Germinal center (tissue), 1 donor: ENCODE measurements at places on chromosomes 6 and 20.

GRCh38 chr6:167745670-167746389, 80.9 kb upstream of the AFDN start:
- no peak for DNase-seq

- no peak for DNase-seq
These were observed 773.6 kb upstream of the CHD6 start for GRCh38 chr20:42391807-42392206.

DNA sequence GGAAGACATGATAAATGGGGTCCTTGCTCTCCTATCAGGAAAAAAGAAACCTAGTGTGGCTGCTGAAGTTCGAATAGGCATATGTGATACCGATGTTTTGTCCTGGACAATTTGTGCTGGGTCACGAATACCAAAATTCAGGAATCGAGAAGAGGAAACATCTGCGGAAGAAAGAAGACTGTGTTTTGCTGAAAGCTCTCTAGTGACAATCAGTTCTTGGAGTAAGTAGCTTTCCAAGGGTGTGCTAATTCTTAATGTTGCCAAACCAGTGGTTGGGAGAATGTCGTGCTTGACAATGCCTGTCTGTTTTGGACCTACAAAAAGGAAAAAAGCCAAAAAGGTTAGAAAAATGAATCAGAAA, 956.1 kb downstream of the PHF3 start:
- DNase-seq, result no peak

DNA sequence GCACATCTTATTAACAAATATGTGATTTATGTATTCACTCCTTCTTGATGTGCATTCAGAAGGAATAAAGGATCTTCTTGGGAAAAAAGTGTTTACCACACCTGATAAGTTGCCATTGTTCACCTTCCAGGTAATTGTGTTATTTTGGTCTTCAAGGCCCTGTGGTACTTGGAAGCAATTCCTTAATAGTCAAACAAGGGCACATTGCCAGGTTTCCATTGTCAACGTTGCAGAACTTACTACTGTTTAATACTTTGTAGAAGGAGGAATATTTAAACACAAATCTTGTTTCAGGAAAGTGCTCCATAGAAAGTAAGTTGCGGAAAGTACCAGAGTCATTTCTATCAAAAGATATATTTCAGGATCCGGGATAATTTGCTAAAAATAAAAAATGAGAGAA, 129.5 kb upstream of the SGK1 start:
- DNase-seq, result no peak

DNA sequence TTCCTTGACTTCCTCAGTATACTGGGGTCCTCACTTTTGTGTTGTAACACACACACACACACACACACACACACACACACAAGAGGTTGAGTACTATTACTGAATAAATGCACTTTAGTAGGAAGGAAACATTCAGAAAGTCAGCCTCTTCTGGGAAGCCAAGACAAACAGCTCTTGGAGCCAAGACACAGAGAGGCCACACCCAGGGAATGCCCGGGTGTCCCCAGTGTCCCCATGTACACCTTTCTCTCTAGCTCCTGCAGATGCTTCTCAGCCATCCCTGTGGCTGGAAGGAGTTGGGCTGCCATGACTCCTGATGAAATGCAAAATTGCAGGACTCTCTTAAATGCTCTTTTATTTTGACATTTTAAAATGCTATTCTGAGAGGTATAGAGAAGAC, 70.5 kb downstream of the PPP1R14C start:
- DNase-seq, result no peak

DNA sequence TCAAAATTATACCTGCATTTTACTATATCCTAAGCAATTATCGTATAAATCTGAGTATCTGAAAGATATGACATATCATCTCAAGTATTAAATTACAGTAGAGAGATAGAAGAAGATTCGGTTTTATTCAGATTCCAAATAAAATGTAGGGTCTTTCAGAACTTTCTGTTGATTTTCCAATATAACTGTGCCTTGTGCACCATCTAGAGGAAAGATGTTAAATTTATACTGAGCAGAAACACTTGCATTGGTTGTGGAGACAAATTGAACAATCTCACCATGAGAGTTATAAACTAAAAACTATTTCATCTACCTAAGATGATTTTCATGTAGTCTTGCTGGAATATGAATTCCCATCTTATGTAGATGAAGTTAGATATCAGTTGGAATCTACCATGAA, 26.8 kb upstream of the HSF2 start:
- DNase-seq, result no peak

GRCh38 chr6:95578106-95578410, 723 bp downstream of the MANEA start:
- DNase-seq, result peak; percentile 5

DNA sequence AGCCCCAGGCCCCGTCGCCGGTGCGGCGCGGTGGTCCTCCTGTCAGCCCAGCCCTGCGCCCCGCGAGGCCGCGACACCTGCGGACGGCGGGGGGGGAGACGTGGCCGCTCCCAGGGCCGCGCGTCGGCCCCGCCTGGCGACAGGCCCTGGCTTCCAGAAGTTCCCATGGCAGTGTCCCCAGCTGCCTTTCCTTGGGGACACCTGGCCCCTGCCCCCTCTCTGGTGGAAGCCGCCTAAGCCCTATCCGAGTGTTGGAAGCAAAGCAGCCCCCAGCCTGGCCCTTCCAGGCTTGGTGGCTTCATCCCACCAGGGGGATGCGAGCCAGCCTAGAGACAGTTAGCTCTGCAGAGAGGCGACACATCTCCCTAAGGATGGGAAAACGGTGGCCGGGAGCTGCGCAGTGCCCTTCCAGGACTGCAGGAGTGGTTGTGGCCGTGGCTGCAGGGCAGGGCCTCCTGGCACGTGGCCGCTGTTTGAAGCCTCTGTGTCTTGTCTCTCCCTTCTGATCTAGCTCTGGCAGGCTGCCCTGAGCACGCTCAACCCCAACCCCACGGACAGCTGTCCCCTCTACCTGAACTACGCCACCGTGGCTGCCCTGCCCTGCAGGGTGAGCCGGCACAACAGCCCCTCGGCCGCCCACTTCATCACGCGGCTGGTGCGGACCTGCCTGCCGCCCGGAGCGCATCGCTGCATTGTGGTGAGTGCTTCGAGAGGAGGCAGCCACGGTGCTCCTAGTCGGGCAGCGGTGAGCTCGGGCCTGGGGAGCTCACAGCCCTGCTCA, 816 bp downstream of the NPEPL1 start:
- no peak for DNase-seq

GRCh38 chr6:71420095-71420692, 131.6 kb downstream of the OGFRL1 start:
- DNase-seq, result peak; percentile 25

- no peak for DNase-seq
These were observed 2.3 kb downstream of the RPS18 start for GRCh38 chr6:33273924-33274902.

- no peak for DNase-seq
These were observed 120.1 kb upstream of the HDDC2 start for GRCh38 chr6:125421836-125422235.

DNA sequence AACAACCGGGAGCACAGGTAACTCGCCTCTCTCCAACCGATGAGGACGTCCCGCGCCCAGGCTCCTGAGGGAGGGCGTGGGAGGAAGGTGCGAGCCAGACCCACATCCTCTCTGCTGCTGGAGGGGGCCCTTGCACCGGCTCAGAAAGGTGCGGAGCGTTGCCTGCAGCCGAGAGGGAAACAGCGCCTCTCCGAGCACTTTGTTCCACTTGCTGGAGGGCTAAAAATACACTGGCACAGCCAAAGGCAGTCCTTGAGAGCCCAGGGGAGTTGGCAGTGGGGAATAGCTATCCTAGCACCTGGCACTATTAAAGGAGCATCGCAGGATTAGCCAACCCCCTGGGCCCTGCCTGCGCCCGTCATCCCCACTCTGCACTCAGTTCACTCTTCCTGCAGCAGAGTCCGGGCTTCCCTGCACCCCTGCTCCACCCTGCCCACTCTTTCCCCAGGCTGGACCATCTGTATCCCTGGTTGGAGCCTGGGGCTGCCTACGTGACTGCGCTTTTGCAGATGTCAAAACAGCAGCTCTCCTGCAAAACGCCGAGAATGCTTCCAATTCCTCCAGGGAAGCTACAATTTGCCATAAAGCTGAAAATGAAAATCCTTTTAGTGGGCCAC, 108.9 kb downstream of the SNX5 start:
- no peak for DNase-seq

DNA sequence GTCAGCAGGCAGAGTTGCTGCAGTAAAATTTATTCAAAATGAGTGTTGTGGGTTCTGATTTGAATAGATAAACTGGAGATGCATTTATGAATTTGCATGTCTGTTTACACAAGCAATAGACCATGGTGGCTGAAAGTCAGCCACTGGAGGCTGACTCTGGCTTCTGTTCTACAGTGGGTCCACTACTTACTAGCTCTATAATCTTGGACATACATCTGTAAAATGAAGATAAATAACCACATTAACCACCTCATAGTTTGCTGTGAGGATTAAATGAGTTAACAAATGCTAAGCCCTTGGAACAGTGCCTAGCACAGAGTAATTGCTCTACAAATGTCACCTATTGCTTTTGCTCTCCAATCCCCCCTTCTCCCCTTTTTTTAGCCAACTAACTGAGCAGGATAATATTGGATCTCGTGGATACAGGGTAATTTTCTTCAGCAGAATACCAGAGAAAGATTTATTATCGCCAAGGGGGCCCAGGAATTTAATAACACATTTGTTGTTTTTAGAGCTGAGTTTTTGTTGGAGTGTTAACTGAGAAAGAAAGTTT, 1.4 kb upstream of the PM20D2 start:
- DNase-seq, result peak; percentile 51

- no peak for DNase-seq
These were observed 43.1 kb downstream of the TM9SF4 start for GRCh38 chr20:32152421-32153155.

- DNase-seq, result peak; percentile 36
These were observed 247.0 kb downstream of the ATXN1 start for GRCh38 chr6:16514249-16514648.

DNA sequence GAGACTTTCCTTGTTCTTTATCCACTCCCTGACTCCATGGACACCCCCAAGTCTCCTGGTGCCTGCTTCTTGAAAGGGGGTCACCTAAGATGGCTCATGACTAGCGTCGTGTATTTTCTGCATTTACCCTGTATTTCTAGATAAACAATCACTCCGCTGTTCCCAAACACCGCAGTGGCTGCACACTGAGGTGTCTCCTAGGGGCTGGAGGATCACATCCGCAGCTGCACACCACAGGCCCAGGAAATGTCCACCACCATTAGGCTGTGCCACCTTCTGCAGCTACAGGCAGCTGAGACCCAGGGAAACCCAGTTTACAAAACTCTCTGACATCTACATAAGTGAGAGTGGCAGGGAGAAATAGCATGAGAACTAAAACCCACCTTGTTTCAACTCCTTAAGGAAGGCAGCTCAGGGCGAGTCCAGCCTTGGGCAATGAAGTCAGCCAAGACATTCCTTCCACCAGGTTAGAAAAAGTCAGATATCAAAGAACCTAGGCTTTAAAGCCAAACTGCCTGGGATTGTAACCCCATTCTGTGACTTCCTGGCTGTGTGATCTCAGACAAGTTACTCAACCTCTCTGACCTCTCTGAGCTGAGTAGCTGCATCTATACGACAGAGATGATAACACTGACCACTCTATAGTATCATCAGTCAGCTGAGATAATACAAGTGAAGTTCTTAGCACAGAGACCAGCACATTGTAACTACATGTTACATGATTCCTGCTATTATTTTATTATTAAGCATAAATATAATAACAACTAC, 102.2 kb downstream of the SNX5 start:
- no peak for DNase-seq

- DNase-seq, result no peak
These were observed 170.0 kb upstream of the LAMA2 start for GRCh38 chr6:128712898-128713297.

- DNase-seq, result no peak
These were observed 113.2 kb downstream of the FNDC1 start for GRCh38 chr6:159282421-159282820.

DNA sequence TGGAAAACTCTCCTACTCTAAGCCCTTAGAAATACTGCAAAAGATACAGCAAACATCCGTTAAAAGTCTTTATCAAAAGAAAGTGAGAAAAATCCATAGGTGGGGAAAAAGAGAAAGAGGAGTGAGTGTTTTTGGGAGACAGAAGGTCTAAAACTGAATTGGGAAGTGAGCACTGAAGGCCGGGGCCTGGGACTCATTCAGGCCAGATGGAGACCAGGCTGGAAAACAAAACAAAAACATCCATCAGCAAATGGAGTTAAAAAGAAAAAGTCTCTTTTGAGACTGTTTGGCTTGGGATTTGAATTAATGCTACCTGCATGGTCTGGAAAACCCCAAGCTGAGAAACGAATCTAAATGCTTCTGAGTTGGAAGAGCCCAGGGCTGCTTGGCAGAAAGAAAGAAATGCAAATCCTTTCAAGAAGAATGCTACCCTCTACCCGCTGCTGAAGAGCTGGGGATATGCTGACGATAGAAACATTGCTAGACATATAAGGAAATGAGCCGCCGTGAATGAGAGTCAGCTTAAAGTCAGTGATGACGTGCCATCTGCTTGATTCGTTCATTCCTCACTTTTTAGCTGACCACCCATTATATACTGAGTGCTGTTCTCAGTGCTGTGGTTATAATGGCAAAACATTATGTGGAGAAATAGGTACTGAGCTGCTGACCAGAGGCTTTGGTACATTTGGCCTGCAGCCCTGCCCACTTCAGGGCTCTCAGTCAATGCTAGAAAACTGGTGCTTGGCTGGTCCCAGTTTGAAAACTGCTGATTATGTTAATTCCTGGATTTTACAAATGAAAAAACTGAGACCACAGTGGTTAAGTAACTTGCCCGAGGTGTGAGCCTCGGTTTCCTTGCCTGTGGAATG, 28.0 kb upstream of the TULP4 start:
- no peak for DNase-seq

DNA sequence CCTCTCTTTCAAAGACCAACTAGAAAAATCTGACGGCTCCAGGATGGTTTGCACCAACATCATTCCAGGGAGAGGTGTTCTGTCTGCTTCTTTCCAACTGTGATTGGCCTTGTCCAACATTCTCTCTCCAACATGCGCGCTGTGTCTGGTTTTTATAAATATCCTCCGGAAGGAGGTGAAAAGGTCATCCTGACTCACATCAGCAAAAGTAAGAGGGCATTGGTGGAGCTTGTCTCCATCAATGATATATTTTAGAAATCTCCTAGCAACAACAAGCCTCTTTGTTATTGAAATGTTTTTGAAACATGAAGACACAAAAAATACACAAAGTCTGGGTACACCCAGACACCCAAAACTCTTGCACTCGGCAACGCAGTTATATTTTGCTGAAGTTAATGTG, 475.3 kb upstream of the JARID2 start:
- no peak for DNase-seq

GRCh38 chr20:32493356-32493755, 91.8 kb downstream of the NOL4L start:
- no peak for DNase-seq
